ENCODE measurements at places on chromosomes 12 and 14. TPM values are rescaled to one million over a fixed set of nuclear protein-coding genes. Genes with fewer than 3 reads are reported as not detected.
A peak's percentile ranks its signal among the peaks of the same experiment; 100 is the strongest.

Gene KNTC1
- 125 TPM for total RNA-seq

Gene GALNT6
- total RNA-seq, result 30.0 TPM

- no peak for DNase-seq
These were observed 27.1 kb upstream of the FAM222A start for GRCh38 chr12:109686523-109686922.

- no peak for DNase-seq
These were observed 845 bp downstream of the L3HYPDH start for GRCh38 chr14:59483363-59483762.

Gene BEGAIN
- total RNA-seq, result 1.5 TPM

Gene SMCO2
- total RNA-seq, result not detected

- DNase-seq, result no peak
These were observed 878.0 kb upstream of the TMEM132C start for GRCh38 chr12:127388985-127389384.

Gene TXNDC16
- 10.1 TPM for total RNA-seq

- peak; percentile 78 for DNase-seq
These were observed at the start of gene OASL for GRCh38 chr12:121038861-121039668. Gene OASL, minus strand, starts transcription at chr12:121039246. Its CDS starts 275 bp downstream, at chr12:121038971.

GRCh38 chr12:70240673-70241072 is 2.6 kb upstream of the CNOT2 start:
- no peak for DNase-seq

Gene PCED1B
- total RNA-seq, result 104 TPM

- DNase-seq, result peak; percentile 32
These were observed 37.9 kb downstream of the SH2B3 start for GRCh38 chr12:111443586-111443985.

DNA sequence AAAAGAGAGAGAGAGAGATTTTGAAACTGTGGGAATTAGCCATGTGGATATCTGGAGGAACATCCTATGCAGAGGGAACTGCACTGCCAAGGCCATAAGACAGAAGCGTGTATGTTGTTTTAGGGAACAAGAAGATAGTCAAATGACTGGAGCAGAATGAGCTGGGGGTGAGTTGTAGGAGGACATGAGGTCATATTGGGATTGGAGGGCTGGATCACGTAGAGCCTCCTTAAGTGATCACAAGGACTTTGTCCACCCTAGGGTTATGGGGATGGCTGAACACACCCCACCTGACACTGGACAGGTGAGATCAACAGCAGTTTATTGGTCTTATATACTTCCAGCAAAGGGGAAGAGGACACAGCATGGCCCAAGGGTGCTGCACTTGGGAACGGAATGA is 8.2 kb upstream of the CGRRF1 start:
- no peak for DNase-seq

- DNase-seq, result peak; percentile 28
These were observed 3.1 kb downstream of the LRFN5 start for GRCh38 chr14:41609704-41610183.

- DNase-seq, result no peak
These were observed 372.5 kb downstream of the ADAMTS20 start for GRCh38 chr12:43179486-43179885.

GRCh38 chr14:105519946-105520698 is 6.3 kb upstream of the TMEM121 start:
- DNase-seq, result peak; percentile 2

GRCh38 chr12:95700316-95700785 is 90.2 kb downstream of the NTN4 start:
- no peak for DNase-seq
